Activated CD4-positive, alpha-beta memory T cell treated with anti-CD3 and anti-CD28 coated beads, Interleukin-2, amount 10 ng/mL, durations not matched to agents 7 days and 5 days (primary cell): ENCODE measurements at places on chromosomes 6 and 20. TPM values are rescaled to one million over a fixed set of nuclear protein-coding genes. Genes with fewer than 3 reads are reported as not detected.

The PI3 gene
- not detected for total RNA-seq

The MYCT1 gene
- not detected for total RNA-seq

The NNAT gene
- total RNA-seq, result not detected

The SPDEF gene
- total RNA-seq, result not detected

The FAM83C gene
- total RNA-seq, result not detected

The ZFP57 gene
- not detected for total RNA-seq

The NRSN2 gene
- 1.8 TPM for total RNA-seq

The CAGE1 gene
- not detected for total RNA-seq

GRCh38 chr6:161017766-161018564 lies 26.4 kb downstream of the MAP3K4 start:
- no peak for DNase-seq

DNA sequence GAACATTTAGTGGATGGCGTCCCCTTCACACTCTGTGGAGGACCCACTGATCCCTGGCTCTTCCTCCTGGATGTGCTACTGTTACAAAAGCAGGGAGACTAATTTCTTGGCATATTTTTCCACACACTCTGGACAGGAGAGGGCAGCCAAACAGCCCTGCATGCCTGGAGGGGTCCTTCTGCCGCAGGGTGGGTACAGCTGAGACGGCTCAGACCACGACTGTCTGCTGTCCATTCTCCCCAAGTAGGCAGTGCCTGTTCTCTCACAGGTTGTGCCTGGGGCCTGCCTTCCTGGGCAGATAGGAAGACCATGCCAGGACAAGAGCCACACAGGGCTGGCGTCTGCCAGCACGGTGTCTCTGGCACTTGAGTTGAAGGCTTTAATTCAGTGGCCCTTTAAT lies 260.1 kb downstream of the FOXC1 start:
- DNase-seq, result no peak

- DNase-seq, result no peak
Measured at GRCh38 chr6:40315060-40315459, 272.1 kb downstream of the LRFN2 start.

DNA sequence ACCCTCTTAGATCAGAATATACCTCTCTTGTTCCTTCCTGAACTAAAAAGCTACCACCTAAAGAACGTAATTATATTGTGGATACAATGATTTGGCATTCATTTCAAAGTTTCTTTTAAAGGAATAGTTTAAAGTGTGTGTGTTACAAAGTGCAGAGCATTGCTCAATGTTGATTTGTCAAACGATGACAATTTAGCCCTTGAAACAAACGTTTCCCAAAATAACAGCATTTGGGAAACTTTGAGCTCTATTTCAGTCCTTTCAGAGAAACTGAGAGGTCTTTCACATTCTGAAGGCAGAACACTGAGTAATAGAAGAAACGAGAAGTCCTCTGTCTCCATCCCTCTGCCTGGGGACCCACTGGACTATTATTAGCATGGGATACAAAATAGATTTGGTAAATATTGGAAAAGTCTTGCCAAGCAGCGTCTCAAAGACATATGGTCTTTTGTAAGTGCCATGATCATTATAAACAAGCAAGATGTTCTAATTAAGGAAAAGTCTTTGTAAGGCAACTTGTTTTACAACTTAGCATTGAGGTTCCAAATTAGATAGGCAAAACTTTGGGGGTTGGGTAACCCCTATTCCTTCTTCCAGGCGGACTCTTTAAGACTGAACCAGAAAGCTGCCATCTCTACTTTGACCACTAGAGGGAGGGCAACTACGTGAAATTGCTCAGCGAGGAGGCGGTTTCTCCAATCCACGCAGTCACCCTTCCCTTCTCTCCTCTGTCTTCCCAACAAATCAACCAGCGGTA lies 208.8 kb downstream of the RNF144B start:
- DNase-seq, result peak; percentile 21

GRCh38 chr20:25036331-25036936 lies 21.5 kb downstream of the ACSS1 start:
- no peak for DNase-seq

GRCh38 chr6:56091159-56091869 lies 156.1 kb downstream of the COL21A1 start:
- DNase-seq, result no peak

- DNase-seq, result no peak
Measured at GRCh38 chr6:118697554-118697953, 46.2 kb upstream of the CEP85L start.

DNA sequence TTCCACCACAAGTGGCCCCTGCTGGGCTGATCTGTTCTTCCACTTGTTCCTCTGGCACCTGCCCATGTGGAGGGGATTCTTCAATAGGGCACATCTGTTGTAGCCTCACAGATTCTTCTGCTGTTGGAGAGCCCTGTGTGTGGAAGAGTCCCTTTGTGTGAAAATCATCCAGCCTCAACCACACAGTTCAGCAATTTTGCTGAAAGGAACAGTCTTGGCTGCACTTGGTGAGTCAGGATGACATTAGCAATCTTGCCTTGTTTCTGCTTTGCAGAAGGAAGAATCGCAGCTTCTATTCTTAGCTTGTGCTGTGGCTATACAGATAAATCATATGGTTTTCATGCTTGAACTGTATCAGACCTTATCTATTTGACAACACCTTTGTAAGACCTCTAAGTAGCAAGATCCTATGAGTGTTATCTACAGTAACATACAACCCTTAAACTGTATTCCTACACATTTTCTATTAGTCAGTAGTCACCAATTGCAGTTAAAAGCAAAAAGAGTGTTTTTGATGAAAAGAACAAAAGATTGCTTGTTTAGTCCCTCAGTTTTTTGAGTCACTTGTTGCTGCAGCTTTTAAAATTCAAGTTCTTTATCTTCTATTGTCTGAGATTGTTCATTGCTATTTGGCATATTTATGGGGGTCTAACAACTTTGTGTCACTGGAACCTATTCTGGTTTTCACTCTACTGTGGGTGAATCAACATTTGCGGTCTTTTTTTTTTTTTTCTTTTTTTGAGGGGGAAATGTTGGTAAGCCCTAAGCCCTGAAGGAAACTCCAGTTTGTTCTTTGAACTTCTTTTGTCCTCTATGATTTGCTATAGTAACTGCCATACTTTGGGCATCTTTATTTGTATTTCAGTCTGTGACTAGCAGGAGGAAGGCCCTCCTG lies 231.6 kb downstream of the TFAP2B start:
- no peak for DNase-seq

DNA sequence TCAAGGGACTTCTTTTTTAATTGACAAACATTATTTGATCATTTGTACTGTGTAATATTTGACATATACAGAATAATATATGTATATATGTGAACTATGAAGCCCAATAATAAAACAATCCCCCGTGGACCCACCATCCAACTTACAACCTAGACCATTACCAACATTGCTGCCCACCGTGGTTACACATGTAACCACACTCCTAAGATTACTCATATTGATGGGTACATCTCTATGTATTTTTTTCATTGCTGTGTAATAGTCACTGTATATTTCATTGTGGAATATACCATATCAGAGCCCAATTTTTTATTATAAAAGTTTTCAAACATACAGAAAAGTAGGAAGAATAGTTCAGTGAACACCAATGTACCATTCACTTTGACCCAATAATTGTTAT lies 94.3 kb downstream of the RTN4IP1 start:
- no peak for DNase-seq

GRCh38 chr6:29941471-29941870 lies 861 bp upstream of the HLA-A start:
- no peak for DNase-seq

GRCh38 chr20:52972190-52972937 lies at the start of gene TSHZ2:
TSS of gene TSHZ2 (plus strand) at chr20:52972358. CDS start at chr20:52973294, 936 bp downstream.
- DNase-seq, result peak; percentile 52
